ENCODE measurements at places on chromosomes 1 and 21. TPM values are rescaled to one million over a fixed set of nuclear protein-coding genes. Genes with fewer than 3 reads are reported as not detected.

The SPRR5 gene
- not detected for total RNA-seq

The FCRL1 gene
- total RNA-seq, result not detected

The PLA2G2C gene
- 0.44 TPM for total RNA-seq

The BSND gene
- not detected for total RNA-seq

The SLAMF1 gene
- total RNA-seq, result 166 TPM

The CENPL gene
- 26.3 TPM for total RNA-seq

The S100A14 gene
- 0.26 TPM for total RNA-seq

The FCAMR gene
- total RNA-seq, result not detected

The GBP6 gene
- total RNA-seq, result 0.81 TPM

The CRYAA gene
- not detected for total RNA-seq

The ELAVL4 gene
- total RNA-seq, result not detected

The TNFRSF18 gene
- 387 TPM for total RNA-seq

The KIF2C gene
- total RNA-seq, result 113 TPM

The PMF1 gene
- 105 TPM for total RNA-seq

The GNAT2 gene
- total RNA-seq, result 0.29 TPM

The FAAH gene
- 4.4 TPM for total RNA-seq

The SELENBP1 gene
- not detected for total RNA-seq
